Right cardiac atrium (tissue), 5 donors: ENCODE measurements at places on chromosomes 16 and 17. TPM values are rescaled to one million over a fixed set of nuclear protein-coding genes. Genes with fewer than 3 reads are reported as not detected.

DNA sequence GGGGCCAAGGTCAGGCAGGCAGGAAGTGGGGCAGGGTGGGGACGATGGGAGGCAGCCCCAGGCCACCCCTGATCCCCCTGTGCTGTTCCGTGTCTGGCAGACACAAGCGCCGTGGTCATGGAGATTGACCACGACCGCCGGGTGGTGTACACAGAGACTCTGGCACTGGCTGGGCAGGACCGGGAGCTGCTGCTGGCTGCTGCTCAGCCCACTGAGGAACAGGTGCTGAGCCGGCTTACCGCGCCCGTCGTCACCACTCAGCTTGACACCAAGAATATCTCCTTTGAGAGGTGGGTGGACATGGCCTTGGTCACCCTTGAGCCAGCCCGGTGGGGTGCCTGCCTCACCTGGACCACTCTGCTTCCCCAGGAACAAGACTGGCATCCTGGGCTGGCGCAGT, 13.7 kb downstream of the CORO6 start:
- DNase-seq = no peak

The MEOX1 gene
- total RNA-seq = 10.6 TPM

DNA sequence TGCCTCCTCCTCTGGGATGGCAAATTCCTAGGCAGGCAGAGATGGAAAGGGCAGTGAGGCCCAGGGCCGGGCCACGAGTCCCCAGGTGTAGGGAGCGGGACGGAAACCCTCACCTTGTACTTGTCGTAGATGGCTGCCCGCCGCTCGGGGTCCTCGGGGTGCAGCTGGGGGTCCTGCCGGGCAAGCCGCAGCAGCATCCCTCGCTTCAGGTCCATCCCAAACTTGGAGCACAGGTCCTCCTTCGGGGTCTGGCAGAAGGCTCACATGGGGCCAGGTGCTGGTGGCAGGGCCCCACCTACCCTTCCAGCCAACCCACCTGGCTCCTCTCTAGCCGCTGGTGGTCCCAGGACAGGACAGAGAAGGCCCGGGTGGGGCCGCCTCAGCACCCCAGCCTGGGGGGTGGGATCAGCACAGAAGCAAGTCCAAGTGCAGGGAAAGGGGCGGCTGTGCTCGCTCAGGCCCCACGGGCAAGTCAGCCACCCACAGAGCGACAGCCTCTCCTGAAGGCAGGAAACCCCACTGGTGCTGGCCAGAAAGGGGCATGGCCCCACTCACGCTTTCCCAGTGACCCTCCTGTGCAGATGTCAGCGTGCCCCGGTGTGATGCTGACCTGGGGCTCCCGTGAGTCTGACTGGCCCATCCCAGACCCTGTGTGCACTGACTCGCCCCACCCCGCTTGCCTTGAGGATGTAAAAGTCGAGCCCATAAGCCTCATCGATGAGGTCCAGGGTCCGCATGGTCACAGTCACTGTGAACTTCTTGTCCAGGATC, 1.8 kb downstream of the MRPL28 start:
- peak; percentile 57 for DNase-seq

DNA sequence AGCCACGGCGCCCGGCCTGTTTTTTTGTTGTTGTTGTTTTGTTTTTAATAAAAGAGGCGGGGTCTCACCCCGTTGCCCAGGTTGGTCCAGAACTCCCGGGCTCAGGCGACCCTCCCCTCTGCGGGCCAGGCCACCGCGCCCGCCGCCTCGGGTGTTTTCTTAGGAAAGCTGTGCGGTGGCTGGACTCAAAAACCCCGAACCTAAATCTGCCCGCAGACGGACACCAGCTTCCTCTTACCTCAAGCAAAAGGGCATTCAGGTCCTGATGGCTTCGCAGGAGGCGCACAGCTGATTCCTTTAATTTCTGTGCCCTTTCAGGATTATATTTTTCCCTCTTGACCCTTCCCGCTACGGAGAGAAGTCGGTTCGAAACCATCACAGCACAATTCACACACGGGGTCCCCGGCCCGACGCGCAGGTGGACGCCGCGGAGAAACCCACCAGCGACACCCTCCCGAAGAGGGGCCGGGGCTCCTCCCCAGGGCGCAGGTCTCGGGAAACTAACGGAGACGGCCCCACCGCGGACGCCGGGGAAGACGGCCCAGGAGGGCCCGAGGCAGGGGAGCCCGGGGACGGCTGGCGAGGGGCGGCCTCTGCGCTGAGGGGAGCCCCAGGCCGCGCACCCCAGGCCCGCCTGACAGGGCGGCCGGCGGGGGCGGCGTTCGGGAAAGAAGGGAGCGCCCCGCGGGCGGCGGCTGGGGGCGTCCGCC, 653 bp downstream of the FANCA start:
- peak; percentile 33 for DNase-seq

GRCh38 chr16:13909872-13910303, 10.1 kb upstream of the ERCC4 start:
- DNase-seq = peak; percentile 82

DNA sequence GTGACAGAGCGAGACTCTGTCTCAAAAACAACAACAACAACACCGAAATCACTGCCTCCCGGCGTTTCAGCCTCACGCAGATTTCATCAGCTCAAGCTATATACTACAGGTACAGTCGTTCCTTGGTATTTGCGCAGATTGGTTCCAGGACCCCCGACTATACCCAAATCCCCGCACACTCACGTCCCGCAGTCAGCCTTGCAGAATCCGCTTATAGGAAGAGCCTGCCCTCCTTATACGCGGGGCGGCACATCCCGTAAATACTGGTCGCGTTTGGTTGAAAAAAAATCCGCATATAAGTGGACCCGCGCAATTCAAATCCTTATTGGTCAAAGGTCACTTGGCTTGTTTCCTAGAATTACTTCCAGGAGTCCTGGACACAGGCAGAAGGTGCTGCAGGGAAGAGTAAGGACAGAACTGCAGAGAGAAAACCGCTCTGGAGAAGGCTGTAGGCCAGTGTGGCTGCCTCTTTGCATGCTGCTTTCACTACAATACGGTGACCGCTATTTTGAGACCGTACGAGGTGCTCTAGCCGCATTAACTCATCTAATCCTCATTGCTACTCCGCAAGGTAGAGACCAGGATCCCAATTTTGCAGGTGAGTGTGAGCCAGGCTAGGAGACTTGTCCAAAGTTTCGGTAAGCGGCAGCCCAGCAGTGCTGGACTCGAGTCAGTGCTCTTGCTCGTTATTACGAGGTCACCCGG, 718 bp downstream of the NDUFAB1 start:
- DNase-seq = no peak

The TBX2 gene
- total RNA-seq = 12.4 TPM

DNA sequence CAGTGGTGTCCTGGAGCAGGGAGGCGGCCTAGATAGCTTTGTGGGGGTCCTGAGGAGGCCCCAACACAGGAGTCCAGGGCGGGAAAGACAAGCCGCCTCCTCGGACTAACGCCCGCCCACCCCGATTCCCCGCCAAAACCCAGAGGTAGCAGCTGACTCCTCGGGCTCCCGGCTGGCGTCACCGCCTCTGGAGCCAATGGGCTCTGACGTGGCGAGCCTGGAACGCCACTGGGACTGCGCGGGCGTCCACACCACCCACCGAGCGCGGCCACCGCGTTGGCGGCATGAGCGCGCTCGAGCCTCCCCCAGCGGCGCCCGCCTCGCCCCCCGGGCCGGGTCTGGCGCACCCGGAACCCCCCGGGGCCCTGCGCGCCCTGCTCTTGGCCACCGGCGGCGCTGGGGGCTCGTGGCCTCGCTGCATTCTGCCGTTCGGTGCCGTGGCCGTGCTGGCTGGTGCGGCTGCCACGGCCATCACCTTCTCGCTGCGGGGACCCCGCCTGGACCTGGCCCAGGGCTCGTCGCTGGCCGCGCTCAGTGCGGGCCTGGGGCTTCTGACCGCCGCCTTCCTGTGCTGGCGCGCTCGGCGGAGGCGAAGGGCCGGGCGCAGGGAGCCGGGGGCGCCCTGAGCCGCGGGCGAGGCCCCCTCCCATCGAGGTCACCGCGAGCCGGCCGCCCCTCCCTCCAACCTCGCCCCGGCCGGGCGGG, 3.4 kb upstream of the NTN3 start:
- peak; percentile 94 for DNase-seq

The KIF19 gene
- 0.25 TPM for total RNA-seq

- no peak for DNase-seq
Measured at GRCh38 chr17:6476076-6476809, 32.0 kb downstream of the PIMREG start.

DNA sequence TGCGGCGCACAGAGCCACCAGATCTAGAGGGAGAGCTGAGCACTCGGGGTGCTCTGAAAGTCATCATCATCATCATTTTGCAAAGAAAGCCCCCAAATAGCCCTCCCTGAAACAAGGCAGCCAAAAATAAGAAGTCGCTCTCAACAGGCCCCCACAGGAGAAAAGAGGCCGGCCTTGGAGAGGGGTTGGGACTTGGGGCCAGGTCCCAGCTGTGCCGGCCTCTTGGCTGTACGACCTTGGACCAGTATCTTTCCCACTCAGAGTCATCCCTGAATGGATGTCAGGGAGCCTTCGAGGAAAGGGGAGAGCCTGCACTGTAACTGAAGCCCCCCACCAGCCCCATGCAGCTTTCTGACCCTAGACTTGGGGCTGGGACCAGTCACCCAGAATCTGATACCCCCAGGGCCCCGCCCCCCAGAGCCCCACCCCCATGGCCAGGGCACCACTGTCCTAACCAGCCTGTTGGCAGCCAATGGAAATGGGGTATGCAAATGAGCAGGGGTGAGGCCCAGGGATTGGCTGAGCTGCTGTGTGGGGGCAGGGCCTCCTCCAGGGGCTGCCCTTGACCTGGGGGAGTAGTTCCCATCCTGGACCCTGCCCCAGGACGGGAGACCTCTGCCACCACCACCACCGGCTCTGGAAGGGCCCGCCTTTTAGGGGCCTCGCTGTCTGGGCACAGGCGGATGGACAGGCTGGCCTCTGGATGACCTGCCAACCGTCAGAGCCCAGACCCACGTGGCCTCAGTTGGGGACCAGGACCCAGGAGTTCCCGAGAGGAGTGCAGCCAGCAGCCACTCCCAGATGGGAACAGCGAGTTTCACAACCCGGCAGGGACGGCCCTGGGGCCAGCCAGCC, 15.4 kb downstream of the ZFPM1 start:
- DNase-seq = peak; percentile 69

The SNTB2 gene
- total RNA-seq = 19.8 TPM
